ENCODE measurements at places on chromosomes 13 and 19.
A peak's percentile ranks its signal among the peaks of the same experiment; 100 is the strongest.

GRCh38 chr19:4506449-4507149 lies 11.7 kb downstream of the PLIN4 start:
- no peak for DNase-seq

GRCh38 chr13:99985241-99985874 lies 3.8 kb downstream of the ZIC2 start:
- no peak for DNase-seq

GRCh38 chr13:50129081-50129705 lies 113.9 kb downstream of the KCNRG start:
- no peak for DNase-seq

GRCh38 chr13:59261928-59262488 lies 901.7 kb downstream of the DIAPH3 start:
- no peak for DNase-seq

DNA sequence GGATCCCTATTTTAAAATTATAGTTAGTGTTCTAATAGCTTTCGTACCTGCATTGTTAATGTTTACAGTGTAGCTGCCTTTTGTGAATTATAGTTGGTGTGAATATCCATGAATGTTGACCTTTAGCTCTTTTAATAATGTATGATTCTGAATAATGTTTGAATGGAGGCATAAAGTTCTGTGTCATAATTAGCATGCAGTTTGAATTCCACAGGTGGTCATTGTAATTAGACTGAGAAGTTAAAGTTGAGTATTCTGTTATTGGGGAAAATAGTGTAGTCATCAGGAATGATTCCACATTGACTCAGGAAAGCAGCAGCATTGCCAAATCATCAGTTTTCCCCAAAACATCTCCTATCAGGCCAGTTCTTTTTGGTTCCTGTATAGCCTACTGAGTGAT lies 12.1 kb downstream of the GPR18 start:
- DNase-seq, result no peak

- DNase-seq, result no peak
Measured at GRCh38 chr13:99886706-99887105, 84.9 kb downstream of the ZIC5 start.

DNA sequence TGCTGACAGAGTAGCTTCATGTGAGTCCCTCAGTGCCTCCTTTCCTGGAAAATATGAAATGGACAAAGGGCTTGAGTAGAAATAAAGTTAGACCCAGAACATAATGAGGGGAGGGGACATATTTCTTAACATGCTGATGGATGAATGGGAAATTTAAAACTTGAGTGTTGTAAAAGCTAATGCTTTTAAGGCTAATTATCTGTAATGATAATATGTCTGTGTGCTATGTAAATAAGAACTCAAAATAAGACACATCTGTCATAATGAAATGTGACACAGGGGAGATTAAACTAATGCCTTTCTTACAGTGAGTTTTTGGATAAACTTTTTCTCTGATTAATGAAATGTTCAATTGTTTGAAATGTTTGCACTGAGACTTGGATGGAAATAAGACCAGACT lies 65.8 kb upstream of the RFXAP start:
- no peak for DNase-seq

DNA sequence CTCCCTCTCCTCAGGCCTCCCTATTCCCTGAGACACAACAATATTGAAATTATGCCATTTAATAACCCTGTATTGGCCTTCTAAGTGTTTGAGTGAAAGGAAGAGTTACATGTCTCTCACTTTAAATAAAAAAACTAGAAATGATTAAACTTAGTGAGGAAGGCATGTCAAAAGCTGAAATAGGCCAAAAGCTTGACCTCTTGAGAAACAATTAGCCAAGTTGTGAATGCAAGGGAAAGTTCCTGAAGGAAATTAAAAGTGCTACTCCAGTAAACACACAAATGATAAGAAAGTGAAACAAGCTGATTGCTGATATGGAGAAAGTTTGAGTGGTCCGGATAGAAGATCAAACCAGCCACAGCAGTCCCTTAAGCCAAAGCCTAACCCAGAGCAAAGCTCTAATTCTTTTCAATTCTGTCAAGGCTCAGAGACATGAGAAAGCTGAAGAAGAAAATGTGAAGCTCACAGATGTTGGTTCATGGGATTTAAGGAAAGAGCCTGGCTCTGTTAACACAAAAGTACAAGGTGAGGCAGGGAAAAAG lies 127.6 kb downstream of the TNFRSF19 start:
- DNase-seq, result no peak

GRCh38 chr19:54462655-54463530 lies 685 bp downstream of the LENG9 start:
- no peak for DNase-seq

GRCh38 chr13:76503766-76504165 lies 382.4 kb downstream of the KCTD12 start:
- no peak for DNase-seq

GRCh38 chr19:39971380-39972035 lies 543 bp downstream of the PSMC4 start:
- DNase-seq, result no peak

DNA sequence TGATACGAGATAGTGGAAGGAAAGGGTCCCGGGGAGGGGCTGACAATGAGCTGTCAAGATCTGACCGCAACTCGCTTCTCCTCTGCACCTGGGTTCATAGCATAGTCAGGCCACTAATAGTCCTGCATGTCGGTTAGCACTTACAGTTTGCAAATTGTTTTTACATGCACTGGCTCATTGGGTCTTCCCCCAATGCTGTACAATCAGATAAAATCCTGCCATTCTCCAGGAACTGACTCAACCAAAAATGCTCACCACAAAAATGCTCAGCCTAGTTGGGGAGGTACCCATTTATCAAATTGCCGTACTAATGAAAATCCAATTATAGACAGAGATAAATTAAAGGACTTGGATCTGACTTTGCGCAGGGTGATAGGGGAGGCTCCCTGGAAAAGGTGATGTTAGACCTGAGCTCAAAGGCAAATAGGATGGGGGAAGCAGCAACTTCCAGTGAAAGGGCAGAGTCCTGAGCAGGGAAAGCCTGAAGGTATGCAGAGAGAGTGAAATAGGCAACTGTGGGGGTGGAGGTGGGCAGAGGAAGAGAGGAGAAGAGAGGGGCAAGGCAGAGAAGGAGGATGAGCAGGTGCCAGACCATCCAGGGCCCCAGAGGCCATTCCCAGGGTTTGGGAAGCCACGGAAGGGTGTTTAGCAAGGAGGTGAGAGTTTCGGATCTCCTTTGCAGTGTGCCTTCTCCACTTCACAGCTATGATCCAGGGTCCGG lies 326.1 kb upstream of the TSHZ3 start:
- no peak for DNase-seq

GRCh38 chr13:40311356-40312101 lies 354.9 kb downstream of the FOXO1 start:
- no peak for DNase-seq

DNA sequence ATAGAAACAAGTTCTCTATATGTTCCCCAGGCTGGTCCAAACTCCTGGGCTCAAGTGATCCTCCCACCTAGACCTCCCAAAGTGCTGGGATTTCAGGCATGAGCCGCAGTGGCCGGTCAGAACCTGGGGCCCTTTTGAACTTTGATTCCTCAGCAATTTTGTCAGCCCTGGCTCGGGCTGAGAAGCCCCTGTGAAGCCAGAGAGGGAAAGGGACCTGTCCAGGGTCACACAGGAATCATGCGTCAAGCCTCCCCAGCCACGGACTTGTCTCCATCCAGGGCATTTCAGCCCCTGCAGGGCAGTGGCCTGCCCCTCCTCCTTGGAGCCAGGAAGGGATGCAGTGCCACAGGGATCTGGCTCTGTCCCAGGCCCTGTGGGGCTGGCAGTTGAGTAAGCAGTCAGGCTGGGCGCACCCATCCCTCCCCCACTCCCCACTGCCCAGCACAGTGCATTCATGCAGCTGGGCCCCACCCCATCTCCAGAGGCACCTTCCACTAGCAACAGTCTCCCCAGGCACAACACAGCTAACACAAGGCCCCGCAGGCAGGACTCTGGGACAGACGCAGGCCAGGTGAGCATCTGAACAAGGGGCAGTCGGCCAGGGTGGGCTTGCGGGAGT lies at the start of gene CAPS:
CAPS (plus strand) TSS at position 516 of the 619 bp plus-strand sequence. CDS start 153 bp downstream, outside the sequence.
- DNase-seq, result peak; percentile 45

- DNase-seq, result no peak
Measured at GRCh38 chr13:50928659-50929462, 19.3 kb downstream of the RNASEH2B start.
